Fibroblast of skin of scalp (primary cell): ENCODE measurements at places on chromosomes 4 and X.
A peak's percentile ranks its signal among the peaks of the same experiment; 100 is the strongest.

GRCh38 chr4:75325318-75325979 lies 188.8 kb downstream of the RCHY1 start:
- DNase-seq: no peak

DNA sequence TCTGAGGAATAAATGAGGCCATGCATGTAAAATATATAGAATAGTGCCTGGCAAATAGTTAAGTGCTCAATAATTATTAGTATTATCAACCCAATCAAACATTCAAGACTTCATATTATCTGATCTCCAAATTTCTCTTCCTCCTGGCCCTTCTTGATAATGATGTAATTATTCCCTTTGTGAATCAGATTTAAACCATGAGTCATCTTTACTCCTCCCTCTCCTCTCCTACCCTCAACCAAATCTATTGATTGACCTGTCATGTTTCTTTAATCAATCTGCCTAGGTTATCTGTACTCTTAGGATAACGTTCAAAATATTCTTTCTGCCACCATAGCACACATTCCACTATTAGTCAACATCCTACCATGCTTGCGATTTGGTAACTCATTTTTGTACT lies 129.8 kb upstream of the NAP1L5 start:
- no peak for DNase-seq

DNA sequence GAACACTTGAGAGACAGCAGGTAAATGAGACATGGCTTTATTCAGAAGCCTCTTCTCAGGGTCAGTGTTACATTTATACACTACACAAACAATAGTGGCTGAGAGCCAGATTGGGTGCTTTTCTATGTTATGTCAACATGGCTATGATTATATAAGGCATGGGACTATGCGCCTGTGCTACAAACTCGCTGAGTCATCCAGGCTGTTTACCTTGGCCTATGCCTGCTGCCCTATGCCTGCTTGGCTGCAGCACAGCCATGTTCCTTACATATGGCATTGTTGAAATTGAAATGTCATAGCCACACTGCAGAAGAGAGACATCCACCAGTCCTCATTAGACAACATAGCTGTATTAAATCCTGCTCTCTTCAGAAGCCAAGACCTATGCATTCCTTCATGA lies 236.3 kb upstream of the NWD2 start:
- no peak for DNase-seq

GRCh38 chr4:183959319-183960045 lies 54.4 kb downstream of the STOX2 start:
- DNase-seq: peak; percentile 9

- peak; percentile 86 for DNase-seq
Observed at GRCh38 chr4:26342328-26343037, 21.7 kb downstream of the RBPJ start.

DNA sequence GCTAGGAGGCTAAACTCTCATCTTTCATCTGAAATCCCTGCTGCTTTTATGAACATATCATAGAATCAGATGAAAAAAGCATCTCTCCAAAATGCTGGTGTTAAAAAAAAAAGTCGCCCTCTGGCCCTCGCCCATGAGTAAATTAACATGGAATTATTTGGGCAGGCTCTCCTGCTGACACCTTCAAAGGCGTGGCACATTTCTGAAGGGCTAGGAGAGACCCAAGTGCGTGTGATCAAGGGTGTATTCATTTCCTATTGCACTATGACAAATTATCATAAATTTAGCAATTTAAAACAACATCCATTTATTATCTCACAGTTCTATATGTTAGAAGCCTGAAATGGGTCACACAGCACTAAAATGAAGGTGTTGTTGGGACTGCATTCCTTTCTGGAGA lies 5.1 kb downstream of the ANXA3 start:
- no peak for DNase-seq

DNA sequence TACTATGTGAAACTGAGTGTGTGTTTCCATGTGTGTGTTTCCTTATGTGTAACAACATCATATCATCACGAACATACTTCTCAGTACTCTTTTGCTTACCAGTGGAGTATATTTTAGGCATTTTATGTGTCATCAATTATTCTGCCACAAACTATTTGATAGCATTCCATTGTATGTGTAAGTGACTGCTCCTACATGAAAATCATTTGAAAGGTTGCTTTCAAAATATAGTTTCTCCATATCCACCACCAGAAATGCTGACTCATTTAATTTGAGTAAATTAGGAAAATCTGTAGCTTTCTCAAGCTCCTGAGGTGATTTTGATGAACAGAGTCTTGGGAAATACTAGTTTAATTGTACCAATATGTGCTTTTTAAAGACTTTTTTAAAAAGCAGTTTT lies 376.2 kb downstream of the PCDH18 start:
- DNase-seq: peak; percentile 94

- no peak for DNase-seq
Observed at GRCh38 chrX:24553011-24553410, 87.9 kb downstream of the PDK3 start.

DNA sequence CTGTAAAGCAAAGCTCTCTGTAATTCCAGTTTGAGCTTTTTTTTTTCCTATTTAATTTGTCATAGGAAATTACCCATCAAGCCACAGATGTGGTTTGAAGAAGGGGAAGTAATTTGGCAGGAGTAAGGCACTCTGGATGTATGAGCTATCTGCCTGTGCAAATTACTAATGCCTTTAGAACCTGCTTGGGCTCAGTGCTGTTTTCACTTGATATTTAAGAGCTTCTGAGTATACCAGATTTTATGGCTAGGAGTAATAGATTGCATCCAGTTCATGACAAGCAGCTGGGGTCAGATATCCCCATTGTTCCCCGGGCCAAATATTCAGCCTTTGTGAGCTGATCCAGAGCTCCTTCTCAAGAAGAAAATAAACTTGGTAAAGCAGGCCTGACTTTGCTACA lies 89.1 kb downstream of the DCAF8L2 start:
- DNase-seq: peak; percentile 3

- DNase-seq: no peak
Observed at GRCh38 chr4:141815646-141816045, 179.3 kb downstream of the IL15 start.

- DNase-seq: no peak
Observed at GRCh38 chr4:86921608-86922252, 13.1 kb upstream of the AFF1 start.

GRCh38 chr4:158777423-158778155 lies 8.8 kb downstream of the FNIP2 start:
- no peak for DNase-seq

GRCh38 chr4:99447079-99447478 lies 11.9 kb upstream of the ADH7 start:
- peak; percentile 49 for DNase-seq

- DNase-seq: no peak
Observed at GRCh38 chrX:97907791-97908190, 1024.1 kb downstream of the RPA4 start.

DNA sequence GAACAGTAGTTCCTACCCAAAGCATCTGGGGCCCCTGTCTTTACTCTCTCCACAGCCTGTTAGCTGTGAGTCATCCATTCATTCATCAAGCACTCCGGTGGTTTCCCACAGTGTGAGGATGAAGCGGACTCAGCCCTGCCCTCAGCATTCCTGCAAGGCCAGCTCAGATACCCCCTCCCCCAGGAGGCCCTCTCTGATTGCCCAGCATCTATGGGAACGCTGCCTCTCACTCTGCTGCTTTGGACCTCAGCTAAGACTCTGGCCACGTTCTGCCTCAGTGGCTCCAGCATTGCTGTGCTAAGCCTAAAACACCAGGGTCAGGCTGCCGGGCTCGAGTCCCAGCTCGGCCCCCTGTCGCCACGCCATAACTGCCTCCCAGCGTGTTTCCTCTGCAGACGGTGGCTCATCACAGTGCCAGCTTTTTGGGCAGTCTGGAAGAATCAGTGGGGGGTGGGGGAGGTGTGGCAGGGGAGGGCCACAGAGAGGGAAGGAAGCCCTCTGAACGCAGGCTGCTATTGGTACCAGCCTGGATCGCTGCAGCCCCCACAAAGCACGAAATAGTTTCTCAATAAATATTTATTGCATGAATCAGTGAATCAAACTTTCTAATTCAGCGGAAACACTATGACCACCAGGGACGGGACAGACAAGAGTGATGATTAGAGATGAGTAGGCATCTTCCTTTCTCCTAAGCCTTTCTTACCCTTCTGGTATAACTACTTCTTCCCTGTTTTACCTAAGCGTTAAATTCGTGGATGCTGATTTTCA lies 74.4 kb downstream of the SORCS2 start:
- peak; percentile 96 for DNase-seq
